Activated CD4-positive, alpha-beta T cell treated with anti-CD3 and anti-CD28 coated beads, Interleukin-2, amount 10 ng/mL, durations not matched to agents 7 days and 5 days (primary cell): ENCODE measurements at places on chromosomes 7 and 10.

- H3K27ac ChIP-seq = no peak overlapping the region
- H3K27me3 ChIP-seq = peaks cover 10% of the 10 kb centered on the region
- no peaks in the 10 kb centered on the region for H3K4me1 ChIP-seq
- H3K36me3 ChIP-seq = no peaks in the 10 kb centered on the region
- DNase-seq = no peak
Observed at GRCh38 chr10:10662716-10663408, 354.8 kb upstream of the CELF2 start.

DNA sequence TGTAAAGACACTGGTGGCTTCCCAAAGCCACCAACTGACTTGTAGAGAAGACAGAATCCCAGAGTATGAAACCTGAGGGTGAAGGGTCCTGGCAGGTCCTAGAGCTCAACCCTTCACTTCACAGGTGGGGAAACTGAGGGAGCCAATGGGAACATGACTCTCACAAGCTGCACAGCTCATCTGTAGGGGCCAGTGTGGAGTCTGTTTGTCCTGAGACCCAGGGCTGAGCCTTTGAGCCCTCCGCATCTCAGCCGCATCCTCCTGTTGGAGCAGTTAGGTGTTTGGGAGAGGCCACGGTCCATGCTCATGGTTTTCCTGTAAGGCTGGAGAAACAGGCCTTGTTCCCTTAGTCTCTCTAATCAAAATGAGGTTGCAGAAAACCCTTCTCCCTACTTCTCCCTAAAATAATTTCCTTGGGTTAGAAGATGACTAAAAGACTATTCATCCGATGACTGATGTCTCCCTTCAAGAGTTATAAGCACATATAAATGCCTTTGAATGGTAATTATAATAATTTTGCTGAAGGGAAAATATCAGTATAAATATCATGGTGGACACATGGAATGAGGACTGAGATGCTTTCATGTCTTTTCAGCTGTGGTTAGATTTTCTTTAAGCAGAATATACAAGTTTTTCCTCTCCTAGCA lies 10.3 kb downstream of the HTRA1 start:
- no peak for DNase-seq
- no peaks in the 10 kb centered on the region for H3K36me3 ChIP-seq
- no peak overlapping the region for H3K27ac ChIP-seq
- H3K4me3 ChIP-seq = no peak overlapping the region
- peaks cover 4% of the 10 kb centered on the region for H3K4me1 ChIP-seq

DNA sequence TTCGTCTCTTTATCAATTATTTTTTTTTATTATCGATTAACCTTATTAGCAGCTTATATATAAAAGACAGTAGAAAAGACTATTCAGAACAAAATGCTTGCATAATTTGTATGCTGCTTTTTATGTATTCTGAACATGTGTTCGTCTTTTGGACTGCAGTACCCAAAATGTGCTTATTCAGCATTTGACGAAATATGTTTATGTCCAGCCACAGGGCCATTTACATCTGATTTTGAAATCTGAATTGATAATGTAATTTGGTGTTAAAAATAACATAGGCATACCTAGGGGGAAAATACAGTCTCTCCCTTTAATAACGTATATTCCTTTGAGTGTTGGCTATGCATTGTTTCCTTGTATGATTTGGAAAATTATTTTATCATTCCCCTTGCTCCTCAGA lies 386.0 kb downstream of the EXOC4 start:
- no peaks in the 10 kb centered on the region for H3K27me3 ChIP-seq
- H3K27ac ChIP-seq = no peak overlapping the region
- H3K4me3 ChIP-seq = no peak overlapping the region
- no peak for DNase-seq
- H3K36me3 ChIP-seq = peaks cover 2% of the 10 kb centered on the region
- H3K4me1 ChIP-seq = no peaks in the 10 kb centered on the region

DNA sequence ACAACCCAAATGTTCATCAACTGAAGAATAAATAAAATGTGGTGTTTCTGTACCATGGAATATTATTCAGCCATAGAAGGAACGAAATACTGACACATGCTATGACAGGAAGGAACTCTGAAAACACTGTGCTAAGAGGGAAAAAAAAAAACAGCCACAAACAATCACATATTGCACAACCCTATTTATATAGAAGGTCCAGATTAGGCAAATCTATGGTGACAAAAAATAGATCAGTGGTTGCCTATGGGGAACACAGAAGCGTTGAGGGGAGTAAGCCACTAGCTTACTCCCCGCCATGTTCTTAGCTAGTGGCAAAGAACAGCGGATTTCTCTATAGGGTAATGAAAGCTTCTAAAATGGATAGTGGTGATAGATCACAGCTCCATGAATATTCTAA lies 198.4 kb downstream of the TPST1 start:
- DNase-seq = no peak
- peaks cover 12% of the 10 kb centered on the region for H3K36me3 ChIP-seq
- H3K27me3 ChIP-seq = no peaks in the 10 kb centered on the region
- no peak overlapping the region for H3K4me3 ChIP-seq
- no peak overlapping the region for H3K27ac ChIP-seq
- no peaks in the 10 kb centered on the region for H3K4me1 ChIP-seq
